Activated CD4-positive, alpha-beta T cell treated with anti-CD3 and anti-CD28 coated beads, Interleukin-2, amount 10 ng/mL, durations not matched to agents 7 days and 5 days (primary cell): ENCODE measurements at places on chromosomes 3 and 15. TPM values are rescaled to one million over a fixed set of nuclear protein-coding genes. Genes with fewer than 3 reads are reported as not detected.

- H3K4me1 ChIP-seq = no peaks in the 10 kb centered on the region
- DNase-seq = no peak
- no peak overlapping the region for H3K27ac ChIP-seq
Measured at GRCh38 chr15:96262549-96263489, 67.7 kb upstream of the NR2F2 start.

Gene GPR62
- total RNA-seq = not detected

DNA sequence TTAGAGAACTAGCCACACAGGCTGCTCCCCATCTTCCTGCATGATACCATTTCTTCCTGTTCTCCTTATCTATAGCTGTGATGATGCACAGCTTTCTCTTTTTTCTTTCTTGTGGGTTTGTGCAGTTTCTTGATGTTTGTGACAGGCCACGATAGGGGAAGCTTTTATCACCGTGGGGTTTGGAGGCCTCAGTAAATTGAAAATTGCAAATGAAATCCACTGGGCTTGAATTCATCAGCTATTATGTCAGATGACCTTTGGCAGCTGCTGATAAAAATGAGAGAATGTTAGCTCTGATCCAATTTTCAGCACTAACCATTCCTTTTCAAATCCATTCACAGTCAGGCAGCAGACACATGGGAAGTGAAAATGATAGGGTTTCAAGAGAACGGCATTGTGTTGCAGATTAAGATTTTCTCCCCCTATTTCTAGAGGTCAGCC lies 176.9 kb upstream of the SOX2 start:
- no peaks in the 10 kb centered on the region for H3K36me3 ChIP-seq
- no peak overlapping the region for H3K4me3 ChIP-seq
- H3K27ac ChIP-seq = no peak overlapping the region
- no peaks in the 10 kb centered on the region for H3K27me3 ChIP-seq
- H3K4me1 ChIP-seq = no peaks in the 10 kb centered on the region
- DNase-seq = no peak

GRCh38 chr3:58117561-58118181 lies 93.1 kb downstream of the DNASE1L3 start:
- no peak for DNase-seq
- H3K4me3 ChIP-seq = no peak overlapping the region
- H3K27ac ChIP-seq = peak overlapping the region; percentile 25
- H3K4me1 ChIP-seq = peaks cover 32% of the 10 kb centered on the region

Gene PLIN1
- not detected for total RNA-seq

Gene PRSS50
- not detected for total RNA-seq

DNA sequence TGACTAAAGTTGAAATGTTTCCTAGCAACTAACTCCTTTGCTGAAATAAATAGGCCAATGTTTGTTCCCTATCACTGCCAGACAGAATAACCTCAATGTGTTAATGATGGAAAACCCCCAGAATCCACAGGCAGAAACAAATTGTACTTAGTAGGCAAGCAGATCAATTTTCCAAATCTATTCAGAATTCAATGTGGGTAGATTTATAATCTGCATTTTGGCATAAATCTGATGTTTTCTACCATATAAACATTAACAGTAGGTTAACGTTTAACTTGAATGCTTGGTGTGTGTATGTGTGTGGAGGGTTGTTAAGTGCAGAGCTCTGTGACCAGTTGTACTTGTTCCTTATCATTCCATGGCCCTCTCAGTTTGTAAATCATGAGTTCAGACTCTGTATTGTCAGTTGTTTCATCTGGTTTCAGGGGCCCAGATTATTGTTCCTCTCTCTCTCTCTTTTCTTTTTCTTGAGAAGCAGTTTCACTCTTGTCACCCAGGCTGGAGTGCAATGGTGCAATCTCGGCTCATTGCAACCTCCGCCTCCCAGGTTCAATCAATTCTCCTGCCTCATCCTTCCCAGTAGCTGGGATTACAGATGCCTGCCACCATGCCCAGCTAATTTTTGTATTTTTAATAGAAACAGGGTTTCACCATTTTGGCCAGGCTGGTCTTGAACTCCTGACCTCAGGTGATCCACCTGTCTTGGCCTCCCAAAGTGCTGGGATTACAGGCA lies 32.8 kb downstream of the PLSCR1 start:
- peaks cover 33% of the 10 kb centered on the region for H3K4me1 ChIP-seq
- no peak overlapping the region for H3K4me3 ChIP-seq
- H3K27me3 ChIP-seq = no peaks in the 10 kb centered on the region
- H3K36me3 ChIP-seq = peaks cover 65% of the 10 kb centered on the region
- no peak for DNase-seq

DNA sequence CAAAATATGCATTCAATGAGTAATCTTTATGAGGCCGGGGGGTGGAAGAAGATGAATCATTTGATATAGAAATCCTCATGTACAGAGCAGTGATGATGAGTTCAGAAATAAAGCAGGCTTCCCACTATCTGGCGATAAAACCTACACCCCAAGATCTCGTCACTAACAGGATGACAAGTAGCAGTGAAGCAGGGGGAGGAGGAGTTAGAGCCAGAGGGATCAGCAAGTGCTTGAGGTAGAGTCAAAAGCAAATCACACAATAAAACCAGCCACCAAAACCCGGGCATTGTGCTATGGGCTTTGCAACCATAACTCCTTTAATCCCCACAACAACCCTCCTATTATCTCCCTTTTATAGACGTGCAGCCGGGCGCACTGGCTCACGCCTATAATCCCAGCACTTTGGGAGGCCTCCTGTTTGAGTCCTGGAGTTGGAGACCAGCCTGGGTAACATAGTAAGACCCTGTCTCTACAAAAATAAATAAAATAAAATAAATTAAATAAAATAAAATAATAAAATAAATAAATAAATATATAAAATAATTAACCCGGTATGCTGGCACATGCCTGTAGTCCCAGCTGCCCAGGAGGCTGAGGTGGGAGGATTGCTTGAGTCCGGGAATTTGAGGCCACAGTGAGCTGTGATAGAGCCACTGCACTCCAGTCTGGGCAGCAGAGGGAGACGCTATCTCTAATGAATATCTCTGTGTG lies 53.0 kb downstream of the STARD5 start:
- H3K4me1 ChIP-seq = peaks cover 51% of the 10 kb centered on the region
- no peak overlapping the region for H3K27ac ChIP-seq
- H3K36me3 ChIP-seq = no peaks in the 10 kb centered on the region
- H3K4me3 ChIP-seq = no peak overlapping the region

Gene TIPARP
- total RNA-seq = 58.0 TPM

DNA sequence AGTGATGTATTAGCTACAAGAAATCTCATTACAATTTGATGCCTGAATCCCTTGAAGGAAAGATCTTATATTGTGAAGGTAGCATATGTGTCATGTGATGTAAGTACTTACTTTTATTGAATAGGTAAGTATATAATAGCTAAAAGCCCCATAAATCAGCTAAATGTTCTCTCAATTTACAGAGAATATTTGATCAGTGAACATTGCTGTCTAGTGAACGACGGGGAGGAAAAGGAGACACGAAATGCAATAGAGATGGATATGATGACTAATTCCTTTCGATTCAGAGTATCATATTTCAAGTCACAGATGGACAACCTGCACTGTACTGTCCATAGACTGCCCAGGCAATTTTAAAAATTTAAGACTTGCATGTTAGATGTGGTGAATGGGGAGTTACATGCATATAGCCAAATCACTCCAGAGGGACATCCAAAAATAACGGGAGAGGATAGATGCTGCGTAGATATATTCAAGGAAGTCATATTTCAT lies 462.1 kb upstream of the CDIN1 start:
- DNase-seq = no peak
- no peaks in the 10 kb centered on the region for H3K4me1 ChIP-seq
- H3K4me3 ChIP-seq = no peak overlapping the region
- H3K27me3 ChIP-seq = no peaks in the 10 kb centered on the region

DNA sequence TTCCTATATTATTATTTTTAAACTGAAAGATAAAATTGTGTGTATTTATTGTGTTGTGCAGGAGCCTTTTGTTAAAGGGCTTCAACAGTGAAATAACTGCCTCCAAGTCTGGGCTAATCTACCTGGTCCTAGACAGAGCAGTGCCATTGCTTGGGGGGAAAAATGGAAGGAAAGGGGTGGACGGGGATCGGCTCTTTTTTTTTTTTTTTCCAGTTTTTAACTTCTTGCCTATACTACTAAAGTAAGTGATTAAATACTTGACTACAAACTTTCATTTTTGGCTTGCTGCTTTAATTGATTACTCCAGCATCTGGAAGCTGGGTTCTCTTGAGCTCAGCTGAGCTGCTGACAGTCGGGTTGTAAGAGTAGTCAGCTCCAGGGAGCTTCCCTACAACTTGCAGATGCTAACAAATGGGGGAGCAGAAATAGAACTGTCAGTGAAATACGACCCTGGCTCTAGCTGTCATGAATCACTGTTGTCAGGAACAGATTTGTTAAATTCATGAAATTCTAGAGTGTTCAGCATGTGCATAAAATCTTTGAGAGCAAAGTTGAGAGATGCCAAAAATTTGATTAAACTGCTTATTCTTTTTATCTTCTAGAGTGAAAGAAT lies 276.7 kb downstream of the ROBO1 start:
- no peaks in the 10 kb centered on the region for H3K27me3 ChIP-seq
- no peak for DNase-seq
- H3K36me3 ChIP-seq = no peaks in the 10 kb centered on the region
- no peaks in the 10 kb centered on the region for H3K4me1 ChIP-seq

Gene GOLGA6D
- total RNA-seq = not detected

GRCh38 chr3:189588475-189589178 lies 42.6 kb upstream of the TP63 start:
- H3K27me3 ChIP-seq = no peaks in the 10 kb centered on the region
- peaks cover 5% of the 10 kb centered on the region for H3K4me1 ChIP-seq
- H3K36me3 ChIP-seq = no peaks in the 10 kb centered on the region
- no peak overlapping the region for H3K27ac ChIP-seq
- DNase-seq = no peak
- no peak overlapping the region for H3K4me3 ChIP-seq

Gene SI
- total RNA-seq = not detected

DNA sequence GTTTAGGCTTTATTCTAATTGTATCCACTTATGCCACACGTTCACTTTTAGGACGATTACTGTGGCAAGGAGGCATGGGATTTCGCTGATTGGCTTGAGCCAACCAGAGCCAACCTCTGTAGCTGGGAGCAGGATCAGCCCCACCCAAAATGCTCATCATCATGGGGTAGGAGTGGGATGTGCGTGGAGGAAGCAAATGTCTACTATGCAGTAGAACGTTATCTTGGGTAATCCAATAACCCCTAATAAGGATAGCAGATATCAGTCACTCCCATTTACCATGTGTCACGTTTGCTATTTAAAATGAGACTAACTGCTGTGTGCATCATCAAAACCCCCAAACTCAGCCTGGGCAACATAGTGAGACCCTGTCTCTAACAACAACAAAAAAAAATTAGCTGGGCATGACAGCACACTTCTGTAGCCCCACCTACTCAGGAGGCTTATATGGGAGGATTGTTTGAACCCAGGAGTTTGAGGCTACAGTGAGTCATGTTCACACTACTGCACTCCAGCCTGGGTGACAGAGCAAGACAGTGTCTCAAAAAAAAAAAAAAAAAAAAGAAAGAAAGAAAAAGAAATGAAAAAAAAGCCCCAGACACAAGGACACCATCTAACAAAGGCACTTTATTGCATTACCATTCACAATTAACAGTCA lies 17.8 kb upstream of the ITGB5 start:
- no peak overlapping the region for H3K4me3 ChIP-seq
- H3K36me3 ChIP-seq = no peaks in the 10 kb centered on the region
- H3K27me3 ChIP-seq = peaks cover 19% of the 10 kb centered on the region
- peaks cover 8% of the 10 kb centered on the region for H3K4me1 ChIP-seq
- DNase-seq = no peak

DNA sequence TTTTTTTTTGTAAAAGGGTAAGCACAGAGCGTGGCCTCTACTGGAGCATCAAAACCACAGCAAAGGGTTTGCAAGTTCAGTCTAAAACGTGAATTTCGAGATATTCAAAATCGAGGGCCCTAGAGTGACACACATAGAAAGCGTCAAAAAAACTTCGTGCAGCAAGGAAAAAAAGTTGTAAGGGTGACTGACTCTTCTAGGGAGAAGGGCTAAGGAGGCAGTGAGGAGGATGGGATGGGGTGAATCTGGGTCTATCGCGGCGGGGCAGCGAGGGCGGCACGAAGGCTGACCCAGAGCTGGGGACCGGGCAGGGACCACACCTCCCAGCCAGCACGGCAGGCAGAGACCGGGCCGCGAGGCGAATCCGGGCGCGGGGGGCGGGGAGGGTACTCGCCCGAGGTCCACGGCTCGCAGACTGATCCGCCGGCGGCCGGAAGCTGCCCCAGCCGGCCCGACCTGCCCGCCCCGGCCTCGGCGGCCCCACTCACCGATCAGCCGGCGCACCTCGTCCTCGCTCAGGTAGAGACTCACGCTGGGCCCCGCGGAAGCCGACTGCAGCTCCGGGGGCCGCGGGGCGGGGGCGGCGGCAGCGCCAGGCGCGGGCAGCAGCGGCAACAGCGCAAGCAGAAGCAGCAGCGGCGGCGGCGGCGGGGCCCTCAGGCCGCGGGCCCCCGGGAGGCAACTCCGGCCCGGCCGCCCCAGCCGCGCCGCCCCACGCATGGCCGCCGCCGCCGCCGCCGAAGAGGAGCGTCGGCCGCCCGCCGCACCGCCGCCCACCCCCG lies 533 bp downstream of the RYK start:
- H3K4me3 ChIP-seq = peak overlapping the region; percentile 89
- peaks cover 25% of the 10 kb centered on the region for H3K27me3 ChIP-seq
- H3K36me3 ChIP-seq = peaks cover 4% of the 10 kb centered on the region
- peaks cover 26% of the 10 kb centered on the region for H3K4me1 ChIP-seq
- H3K27ac ChIP-seq = peak overlapping the region; percentile 93

DNA sequence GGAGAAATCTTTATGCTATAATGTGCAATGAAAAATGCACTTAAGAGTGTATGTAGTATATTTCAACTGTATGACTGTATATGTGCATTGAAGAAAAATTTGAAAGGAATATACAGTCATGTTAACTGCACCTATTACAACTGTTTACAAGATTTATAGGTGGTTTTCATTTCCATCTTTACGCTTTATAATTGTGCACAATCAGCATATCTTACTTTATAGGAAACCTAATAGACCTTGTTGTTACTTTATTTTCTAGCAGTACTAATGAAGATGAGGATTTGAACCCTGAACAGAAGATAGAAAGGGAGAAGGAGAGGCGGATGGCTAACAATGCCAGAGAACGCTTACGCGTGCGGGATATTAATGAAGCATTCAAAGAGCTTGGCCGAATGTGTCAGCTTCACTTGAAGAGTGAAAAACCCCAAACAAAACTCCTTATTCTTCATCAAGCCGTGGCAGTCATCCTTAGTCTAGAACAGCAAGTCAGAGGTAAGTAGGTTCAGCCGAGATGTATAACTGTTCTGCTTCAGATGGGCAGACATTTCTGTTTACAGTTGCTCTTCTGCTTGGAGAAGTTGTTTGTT lies 103.4 kb upstream of the CGNL1 start:
- DNase-seq = no peak
- no peaks in the 10 kb centered on the region for H3K4me1 ChIP-seq
- no peak overlapping the region for H3K4me3 ChIP-seq
- peaks cover 27% of the 10 kb centered on the region for H3K36me3 ChIP-seq
- H3K27me3 ChIP-seq = no peaks in the 10 kb centered on the region
- H3K27ac ChIP-seq = no peak overlapping the region

- H3K4me3 ChIP-seq = no peak overlapping the region
- no peak for DNase-seq
- no peak overlapping the region for H3K27ac ChIP-seq
- no peaks in the 10 kb centered on the region for H3K27me3 ChIP-seq
Measured at GRCh38 chr3:21524133-21524532, 226.9 kb downstream of the ZNF385D start.

Gene GOLGA6A
- total RNA-seq = not detected

GRCh38 chr3:107344722-107345121 lies 32.5 kb upstream of the CCDC54 start:
- no peaks in the 10 kb centered on the region for H3K36me3 ChIP-seq
- H3K27me3 ChIP-seq = peaks cover 3% of the 10 kb centered on the region
- no peak overlapping the region for H3K27ac ChIP-seq
- no peaks in the 10 kb centered on the region for H3K4me1 ChIP-seq
- H3K4me3 ChIP-seq = no peak overlapping the region
